ENCODE measurements at places on chromosomes 5 and 9.

- no peak for DNase-seq
Observed at GRCh38 chr9:69818750-69819345, 1.8 kb upstream of the CFAP95 start.

DNA sequence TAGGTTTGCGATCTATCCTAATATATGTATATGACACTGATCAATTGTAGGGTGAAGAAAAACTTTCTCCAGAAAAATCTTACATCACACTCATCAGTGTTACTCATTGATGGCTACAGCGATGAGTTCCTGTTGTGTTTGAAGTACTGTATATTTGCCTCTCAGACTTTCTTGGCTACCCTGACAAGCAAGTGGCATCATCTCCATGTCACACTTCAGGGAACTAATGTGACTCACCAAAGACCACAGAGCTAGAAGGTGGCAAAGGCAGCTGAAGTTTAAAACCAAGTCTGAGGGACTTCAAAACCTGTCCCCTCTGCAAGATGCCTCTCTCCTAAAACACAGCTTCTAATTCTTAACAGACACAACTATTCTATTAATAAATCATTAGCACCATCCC is 451.4 kb downstream of the CTNND2 start:
- DNase-seq = no peak

DNA sequence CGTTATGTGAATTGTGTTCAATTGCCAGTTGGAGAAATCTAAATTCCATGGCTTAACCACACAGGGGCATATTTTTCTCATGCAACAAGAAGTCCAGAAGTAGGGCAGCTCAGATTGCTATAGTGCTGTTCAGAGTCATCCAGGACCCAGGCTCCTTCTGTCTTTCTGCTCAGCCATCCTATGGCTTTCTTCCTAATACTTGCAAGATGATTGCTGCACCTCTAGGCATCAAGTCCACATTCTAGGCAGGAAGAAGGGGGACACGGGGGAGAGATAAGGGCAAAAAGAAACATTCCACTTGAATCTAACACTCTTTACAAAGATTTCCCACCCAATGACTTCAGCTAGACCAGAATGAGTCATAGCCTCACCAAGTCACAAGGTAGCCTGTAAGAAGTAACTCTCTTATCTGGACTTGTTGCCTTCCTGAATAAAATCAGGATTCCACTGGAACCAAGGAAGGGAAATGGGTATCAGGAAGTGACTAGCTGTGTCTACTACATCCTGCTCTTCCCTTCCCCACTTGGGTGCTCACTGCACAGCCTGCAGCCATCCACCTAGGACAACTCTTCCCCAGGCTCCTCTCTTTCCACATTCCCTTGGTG is 5.3 kb downstream of the ERAP2 start:
- no peak for DNase-seq

GRCh38 chr5:135831851-135832555 is 2.5 kb upstream of the SLC25A48 start:
- no peak for DNase-seq

GRCh38 chr9:36772449-36773403 is 200.0 kb downstream of the MELK start:
- no peak for DNase-seq

Data from NCI-H1092 (cell line).